T-helper 1 cell (primary cell): ENCODE measurements at places on chromosomes 2 and 18.

DNA sequence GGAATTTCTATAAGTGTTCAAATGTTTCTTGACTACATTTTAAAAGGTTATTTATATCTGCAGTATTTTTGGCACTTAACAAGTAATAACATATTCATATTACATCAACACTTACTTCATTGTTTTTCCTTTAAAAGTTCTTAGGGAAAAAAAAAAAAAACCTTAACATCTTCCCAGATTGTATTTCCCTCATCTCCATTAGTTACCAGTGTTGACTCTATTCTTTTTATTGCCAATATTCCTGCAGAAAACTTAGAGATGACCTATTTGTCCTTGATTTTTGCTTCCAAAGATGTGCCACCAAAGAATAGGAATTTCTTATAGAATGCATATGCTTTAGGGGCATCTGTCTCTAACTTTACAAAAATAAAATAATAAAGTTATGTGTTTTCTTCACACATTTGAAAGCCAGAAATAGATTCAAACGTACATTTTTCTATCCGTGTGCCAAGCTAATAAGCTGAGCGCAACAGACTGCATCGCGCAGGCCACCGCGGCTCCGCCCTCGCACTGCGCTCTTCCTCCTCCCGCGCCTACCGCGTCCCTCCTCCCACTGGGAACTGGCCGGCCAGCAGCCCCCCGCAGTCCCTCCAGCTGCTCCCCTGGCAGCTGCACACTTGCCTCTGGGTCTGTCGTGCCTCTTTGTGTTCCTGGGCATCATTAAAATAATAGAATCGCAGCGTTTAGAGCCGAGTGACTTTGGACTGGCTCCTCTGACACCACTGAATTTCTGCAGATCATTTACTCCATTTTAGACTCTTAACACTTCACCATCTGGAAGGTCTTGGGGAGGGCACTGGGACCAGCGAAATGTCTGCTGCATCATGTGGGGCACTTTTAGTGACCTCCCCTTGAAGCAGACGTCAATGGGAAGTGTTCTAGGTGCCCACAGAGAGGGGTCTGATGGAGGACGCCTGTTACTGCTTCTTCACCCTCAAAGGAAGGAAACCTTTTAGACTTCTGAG, 21.2 kb upstream of the NAB1 start:
- DNase-seq: peak; percentile 4

- no peak for DNase-seq
Measured at GRCh38 chr2:177753682-177754491, 318.7 kb downstream of the PDE11A start.

DNA sequence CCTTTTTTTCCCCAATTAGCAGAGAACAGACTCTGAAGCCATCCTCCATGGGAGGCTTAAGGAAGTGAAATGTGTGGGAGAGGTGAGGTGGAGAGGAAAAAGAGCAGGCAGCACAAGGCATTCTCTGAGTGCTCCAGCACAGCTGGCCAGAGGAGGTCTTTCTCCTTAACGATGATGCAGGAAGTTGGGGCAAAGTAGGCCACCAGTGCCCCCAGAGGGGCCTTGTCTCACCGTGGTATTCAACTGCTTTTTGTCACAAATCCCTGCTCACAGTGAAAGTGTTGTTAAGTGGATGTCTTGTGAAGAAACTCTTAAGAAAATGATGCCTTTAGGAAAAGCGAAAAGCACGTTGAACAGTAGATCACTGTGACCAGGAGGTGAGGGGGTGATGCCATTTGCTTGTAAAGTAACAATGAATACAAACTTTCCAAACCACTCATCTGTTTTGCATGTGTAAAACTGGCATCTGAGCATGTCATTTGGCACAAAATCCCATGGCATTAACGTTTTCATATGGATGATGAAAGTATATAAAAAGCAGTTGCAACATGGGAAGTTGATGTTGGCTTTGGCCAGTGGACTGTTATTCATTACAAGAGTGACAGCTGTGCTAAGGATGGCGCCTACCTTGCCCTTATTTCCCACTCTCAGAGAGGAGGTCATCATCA, 49.2 kb upstream of the CDC42EP3 start:
- DNase-seq: no peak

GRCh38 chr2:54557601-54558187, 101.6 kb downstream of the SPTBN1 start:
- peak; percentile 74 for DNase-seq

GRCh38 chr2:128661311-128661710, 342.6 kb upstream of the HS6ST1 start:
- no peak for DNase-seq

DNA sequence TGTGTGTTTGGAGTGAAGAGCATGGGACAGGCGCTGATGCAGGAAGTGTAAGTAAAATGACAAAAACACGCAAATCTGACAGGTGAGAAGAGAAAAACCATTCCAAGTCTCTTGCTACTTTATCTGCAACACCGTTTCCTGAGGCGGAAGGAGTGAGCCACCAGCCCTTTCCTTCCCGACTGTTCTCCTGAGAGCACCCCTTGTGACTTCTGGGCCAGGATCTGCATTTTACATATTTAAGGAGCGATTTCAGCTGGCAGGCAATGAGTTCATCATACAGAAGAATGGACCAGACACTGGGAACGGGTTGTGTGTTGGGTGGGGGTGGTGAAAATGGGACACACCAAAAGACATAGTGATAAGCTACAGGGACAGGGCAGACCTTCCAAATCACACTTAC, 277.3 kb downstream of the TGIF1 start:
- DNase-seq: no peak

DNA sequence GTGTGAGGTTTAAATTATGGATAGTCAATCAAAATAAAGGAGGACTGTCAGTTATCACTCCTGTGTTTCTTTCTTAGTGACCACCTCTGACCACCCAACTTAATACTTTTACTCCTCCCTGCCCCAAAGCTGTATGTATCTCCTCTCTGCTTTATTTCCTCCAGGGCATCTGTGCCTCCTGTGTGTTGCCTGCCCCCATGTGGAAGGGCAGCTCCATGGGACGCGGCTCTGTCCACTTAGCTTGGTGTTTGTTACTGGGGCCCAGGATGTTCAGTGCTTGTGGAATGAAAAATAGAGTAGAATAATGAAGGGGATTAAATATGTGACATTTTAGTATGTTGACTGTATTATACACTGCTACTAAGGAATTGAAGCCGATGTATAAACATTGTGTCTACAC, 9.8 kb downstream of the ACP1 start:
- no peak for DNase-seq

GRCh38 chr18:42339372-42339771, 384.3 kb downstream of the PIK3C3 start:
- DNase-seq: no peak

- no peak for DNase-seq
Measured at GRCh38 chr2:73827660-73828388, 937 bp upstream of the STAMBP start.

DNA sequence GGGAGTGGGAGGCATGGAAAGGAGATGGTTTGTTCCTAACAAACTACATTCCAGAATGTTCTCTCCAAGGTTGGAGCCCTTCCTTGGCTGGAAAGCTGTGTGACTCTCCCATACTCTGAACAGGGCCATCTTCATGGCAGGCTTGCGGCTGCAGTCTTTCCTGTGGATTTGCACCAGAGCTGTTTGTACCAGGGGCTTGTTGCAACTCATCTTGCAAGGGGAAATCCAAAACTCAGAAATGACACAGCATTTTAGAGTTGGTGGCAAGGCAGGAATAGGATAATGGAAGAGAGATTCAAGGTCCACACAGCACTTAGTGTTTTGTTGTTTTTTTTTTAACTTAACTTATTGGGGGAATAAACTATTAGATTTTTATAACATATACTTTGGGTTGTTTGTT, 73.7 kb upstream of the ZNF516 start:
- DNase-seq: no peak

DNA sequence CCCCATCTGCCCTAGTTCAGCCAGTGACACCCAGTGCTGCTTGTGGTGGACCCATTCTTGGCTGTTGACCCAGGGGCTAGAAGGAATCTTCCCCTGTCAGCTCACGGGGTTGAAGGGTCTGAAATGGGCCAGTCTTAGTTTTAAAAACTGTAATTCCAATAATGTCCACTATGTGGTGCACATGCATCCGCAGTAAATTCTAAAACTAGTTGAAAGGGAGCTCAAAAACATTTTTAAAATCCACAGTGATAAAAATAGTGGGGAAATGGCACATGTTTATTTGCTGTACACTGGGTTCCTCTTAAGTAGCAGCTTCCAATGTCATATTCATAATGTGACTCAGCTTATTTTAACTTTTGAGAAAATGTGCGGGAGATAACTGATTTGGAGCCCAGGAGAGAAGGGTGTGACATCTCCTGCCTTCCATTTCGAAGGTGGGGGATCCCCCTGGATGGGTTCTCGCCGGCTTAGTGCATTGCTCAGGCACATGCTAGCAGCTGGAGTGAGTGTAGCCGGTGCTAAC, 32.8 kb downstream of the GRHL1 start:
- no peak for DNase-seq

GRCh38 chr2:133421516-133422324, 146.5 kb downstream of the NCKAP5 start:
- DNase-seq: no peak

GRCh38 chr2:101985793-101986164, 6.0 kb upstream of the IL1R2 start:
- no peak for DNase-seq

- DNase-seq: no peak
Measured at GRCh38 chr2:46479265-46479664, at the start of gene TMEM247. Gene TMEM247 (plus strand): TSS chr2:46479565.

DNA sequence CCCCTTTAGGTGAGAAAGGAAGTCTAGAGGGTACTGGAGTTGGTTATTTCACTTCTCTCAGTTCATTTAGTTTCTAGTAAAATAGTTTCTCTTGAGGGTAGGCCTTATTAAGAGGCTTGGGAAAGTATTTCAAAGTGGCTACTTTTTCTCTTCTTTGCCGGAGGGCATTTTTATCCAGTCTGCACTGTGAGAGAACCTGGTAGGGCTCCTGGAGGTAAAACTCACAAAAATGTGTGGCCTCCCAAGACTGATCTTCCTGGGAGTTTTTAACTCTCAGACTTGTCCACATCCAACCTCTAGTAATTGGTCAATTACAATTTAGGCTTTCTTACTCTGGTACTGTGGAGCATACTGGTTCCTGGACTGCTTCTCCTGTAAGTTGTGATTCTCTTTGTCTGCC, 28.0 kb downstream of the EHBP1 start:
- DNase-seq: no peak

DNA sequence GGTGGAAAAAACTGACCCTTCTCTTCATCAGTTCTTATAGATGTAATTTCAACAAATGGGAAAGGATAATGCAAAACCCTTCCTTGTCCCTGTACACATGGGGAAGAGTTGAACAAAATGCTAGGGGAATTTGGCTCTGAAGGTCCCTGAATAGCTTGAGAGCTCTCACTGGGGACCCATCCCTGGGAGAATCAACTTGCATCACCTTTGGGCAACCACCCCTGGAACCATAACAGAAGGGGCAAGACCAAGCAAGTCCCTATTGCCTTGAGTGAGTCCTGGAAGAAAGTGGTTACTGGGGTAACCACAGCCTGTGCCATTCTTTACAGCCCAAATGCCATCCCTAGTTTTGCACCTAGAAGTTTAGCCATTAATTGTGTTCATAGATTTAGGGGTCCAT, 52.2 kb upstream of the B3GNT2 start:
- no peak for DNase-seq

DNA sequence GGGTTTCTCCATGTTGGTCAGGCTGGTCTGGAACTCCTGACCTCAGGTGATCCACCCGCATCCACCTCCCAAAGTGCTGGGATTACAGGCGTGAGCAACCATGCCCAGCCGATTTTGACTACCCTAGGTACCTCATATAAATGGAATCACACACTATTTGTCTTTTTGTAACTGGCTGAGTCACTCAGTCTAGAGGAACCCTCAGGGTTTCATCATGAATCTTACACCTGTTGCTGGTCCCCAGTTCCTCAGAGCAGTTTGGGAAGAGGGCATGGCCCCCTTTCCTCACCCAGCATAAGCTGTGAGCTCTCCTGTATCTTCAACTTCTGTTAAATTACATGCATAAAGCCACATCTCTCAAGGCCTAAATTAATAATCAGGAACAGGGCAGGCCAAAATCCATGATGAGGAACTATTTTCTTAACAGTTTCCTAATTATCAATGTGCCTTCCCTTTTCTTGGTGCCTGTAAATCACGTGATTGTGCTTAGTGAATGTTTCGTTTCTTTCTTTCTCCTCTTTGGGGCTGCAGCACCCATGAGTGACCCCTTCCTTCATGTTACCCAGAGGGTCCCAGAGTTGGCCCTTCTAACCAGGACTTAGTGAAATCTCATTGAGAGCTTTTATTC, 20.9 kb downstream of the DYSF start:
- no peak for DNase-seq

DNA sequence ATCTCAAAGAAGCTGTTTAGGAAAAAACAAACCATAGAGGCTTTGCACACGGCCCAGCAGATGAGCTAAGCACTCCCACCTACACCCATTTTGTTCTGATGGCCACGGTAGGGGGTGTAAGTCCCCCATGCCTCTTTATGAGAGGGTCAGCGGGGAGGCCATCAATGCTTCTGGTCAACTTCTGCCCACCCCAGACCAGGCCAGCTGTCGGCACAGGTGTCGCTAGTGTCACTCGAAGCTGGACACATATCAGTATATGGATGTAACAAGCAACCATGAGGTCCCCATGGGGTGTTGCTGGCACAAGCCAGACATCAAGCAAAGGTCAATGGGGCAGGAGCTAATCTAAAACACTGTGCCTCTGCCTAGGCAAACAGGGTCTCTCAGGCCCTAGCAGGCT, 23.7 kb upstream of the SLC35F6 start:
- no peak for DNase-seq

DNA sequence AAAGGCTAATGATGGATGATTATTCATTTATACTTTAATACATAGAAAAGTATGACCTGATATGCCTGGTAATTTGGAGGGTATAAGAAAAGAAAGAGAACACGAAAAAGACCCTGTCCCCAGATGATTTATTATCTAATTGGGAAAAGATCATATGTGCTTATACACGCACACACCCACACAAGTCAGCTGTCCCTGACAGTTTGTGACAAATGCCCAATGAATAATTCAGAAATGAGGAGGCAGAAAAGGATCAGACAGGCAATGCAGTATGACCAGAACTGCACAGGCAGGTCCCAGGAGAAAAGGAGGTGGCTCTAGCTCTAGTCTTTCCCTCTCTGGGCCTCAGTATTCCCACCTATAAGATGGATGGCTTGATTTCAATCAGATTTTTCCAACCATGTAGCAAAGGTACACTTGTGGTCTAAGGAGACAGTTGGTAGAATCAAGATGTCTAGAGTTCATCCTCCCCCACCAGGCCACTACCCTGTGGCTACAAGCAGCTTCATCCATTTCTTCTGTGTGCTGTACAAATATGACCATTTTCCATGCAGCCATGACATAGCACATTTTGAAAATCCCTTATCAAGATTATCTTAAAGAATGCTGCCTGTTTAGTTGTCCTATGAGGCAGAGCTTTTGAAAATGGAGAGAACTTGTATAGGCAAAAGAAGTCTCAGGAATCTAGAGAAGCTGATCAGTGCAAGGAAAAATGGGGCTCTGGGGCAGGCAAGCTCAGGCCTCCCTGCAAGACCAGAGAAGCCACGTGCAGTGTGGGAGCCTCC, 19.7 kb downstream of the CYRIA start:
- DNase-seq: no peak

DNA sequence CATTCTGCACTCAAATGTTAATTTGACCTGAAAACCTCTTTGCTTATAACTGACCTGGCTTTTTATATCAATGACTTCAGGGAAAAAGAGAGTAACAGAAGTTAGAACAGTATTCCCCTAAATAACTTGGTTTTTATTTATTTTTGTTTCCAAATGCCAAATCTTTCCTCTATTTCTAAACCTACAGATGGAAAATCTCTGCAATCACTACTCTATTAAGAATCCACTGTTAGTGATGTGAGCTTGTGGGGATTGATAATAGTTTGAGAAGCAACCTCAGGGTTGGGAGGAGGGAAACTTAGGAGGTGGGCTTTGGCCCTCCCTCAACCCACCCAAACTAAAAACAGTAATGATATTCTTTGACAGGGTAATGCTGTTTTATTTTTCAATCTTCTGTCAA, 351.8 kb downstream of the DCC start:
- DNase-seq: no peak
